ENCODE measurements at places on chromosomes 5 and 9.

- no peak for DNase-seq
These were observed 743.0 kb upstream of the NUDT12 start for GRCh38 chr5:104305602-104306001.

DNA sequence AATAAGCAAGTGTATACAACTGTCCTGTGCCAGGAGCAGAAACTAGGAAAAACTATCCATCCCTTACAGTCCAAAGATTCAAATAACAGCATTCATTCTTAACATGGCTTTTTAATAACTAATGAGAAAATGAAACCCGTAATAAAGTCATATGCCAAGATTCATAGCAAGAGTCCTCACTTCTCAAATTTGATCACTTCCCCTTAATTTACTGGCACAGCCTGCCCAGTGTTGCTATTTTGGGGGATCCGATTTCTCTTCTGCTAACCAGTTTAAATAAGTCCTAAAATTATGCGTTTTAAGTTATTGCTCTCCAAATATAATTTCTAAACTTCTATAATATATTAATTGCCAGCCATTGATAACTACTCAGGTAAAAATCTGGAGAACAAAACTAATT is 177.0 kb upstream of the PTGER4 start:
- no peak for DNase-seq

GRCh38 chr5:148205865-148206264 is 3.0 kb downstream of the SPINK6 start:
- DNase-seq: no peak

- DNase-seq: no peak
These were observed 70.1 kb upstream of the SPATA31E1 start for GRCh38 chr9:87812375-87813118.

DNA sequence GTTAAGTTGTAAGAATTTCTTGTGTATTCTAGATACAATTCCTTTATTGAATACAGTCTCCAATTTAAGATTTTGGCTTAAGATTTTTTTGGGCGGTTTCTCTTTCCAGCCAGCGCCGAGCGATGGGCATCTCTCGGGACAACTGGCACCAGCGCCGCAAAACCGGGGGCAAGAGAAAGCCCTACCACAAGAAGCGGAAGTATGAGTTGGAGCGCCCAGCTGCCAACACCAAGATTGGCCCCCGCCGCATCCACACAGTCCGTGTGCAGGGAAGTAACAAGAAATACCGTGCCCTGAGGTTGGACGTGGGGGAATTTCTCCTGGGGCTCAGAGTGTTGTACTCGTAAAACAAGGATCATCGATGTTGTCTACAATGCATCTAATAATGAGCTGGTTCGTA is 278.7 kb upstream of the TARS1 start:
- DNase-seq: no peak

DNA sequence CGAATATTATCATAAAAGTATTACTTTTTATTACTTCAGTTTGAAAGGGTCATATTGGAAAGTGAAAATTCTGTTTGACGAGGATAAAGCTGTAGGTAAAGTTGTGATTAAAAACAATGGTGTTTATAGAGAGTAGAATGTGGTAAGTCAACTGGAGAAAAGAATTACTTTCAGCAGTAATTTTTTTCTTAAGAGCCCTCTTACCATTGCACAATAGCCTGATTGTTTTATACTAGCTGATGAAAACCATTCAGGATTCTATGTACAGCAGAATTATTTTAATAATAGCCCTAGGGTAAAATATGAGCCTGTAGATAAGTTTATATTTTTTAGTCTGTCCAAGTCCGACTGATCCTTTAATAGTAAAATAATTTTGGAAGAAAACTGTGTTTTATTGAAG is 16.6 kb downstream of the CDC42SE2 start:
- no peak for DNase-seq

DNA sequence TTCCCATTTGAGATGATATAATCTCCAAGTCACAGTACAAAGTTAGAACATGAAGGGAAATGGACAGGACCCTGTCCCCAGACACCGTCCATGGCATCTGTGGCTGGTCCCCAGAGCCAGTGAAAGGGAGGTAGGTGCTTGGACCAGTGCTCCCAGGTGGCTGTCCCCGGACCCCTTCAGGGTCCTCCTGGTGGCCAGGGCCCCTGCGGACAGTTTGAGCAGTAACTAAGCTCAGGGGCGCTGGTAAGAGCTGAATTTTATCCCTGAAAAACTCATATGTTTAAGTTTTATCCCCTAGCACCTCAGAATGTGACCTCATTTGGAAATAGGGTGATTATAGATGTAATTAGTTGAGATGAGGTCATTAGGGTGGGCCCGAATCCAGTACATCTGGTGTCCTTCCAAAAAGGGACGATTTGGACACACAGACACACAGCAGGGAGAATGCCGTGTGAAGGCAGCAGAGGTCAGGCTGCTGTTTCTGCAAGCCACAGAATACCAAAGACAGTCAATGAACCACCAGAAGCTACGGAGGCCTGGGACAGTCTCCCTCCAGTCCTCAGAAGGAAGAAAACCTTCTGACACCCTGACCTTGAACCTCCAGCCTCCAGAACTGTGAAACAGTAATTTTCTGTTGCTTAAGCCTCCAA is 185.0 kb downstream of the ATPSCKMT start:
- DNase-seq: no peak

GRCh38 chr9:100219347-100219746 is 120.3 kb downstream of the INVS start:
- DNase-seq: no peak

All from NCI-H1105 (cell line).